Uterus (tissue), 4 donors: ENCODE measurements at places on chromosomes 12 and 14. TPM values are rescaled to one million over a fixed set of nuclear protein-coding genes. Genes with fewer than 3 reads are reported as not detected.

- DNase-seq = no peak
Measured at GRCh38 chr12:111011999-111012600, 91.7 kb upstream of the MYL2 start.

Gene SRRM4
- not detected for total RNA-seq

Gene ACIN1
- 52.6 TPM for total RNA-seq

GRCh38 chr14:58899317-58899713 lies 261.6 kb downstream of the DACT1 start:
- DNase-seq = no peak

Gene DENND5B
- 33.0 TPM for total RNA-seq

Gene SLC17A8
- total RNA-seq = not detected
